ENCODE measurements at places on chromosomes 6 and 20.

DNA sequence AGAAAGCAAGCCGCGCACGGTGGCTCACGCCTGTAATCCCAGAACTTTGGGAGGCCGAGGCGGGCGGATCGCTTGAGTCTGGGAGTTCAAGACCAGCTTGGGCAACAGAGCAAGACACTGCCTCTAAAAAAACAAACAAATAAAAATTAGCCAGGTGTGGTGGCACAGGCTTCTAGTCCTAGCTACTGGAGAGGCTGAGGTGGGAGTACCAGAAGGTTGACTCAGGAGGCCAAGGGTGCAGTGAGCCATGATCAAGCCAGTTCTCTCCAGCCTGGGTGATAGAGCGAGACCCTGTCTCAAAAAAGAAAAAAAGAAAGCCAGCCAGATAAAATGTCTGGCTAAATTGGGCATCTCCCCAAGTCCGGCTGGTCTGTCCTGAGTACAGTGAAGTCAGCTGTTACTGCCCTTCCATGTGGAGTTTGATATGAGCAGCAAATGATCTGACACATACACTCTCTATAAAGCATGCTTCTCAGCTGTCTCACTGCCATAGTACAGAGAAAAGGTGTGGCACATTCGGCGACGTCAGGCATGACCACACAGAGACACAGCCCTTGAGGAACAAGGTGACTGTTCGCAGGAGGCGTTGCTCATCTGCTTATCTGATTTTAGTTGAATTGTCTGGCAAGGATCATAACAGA is 13.0 kb downstream of the CD83 start:
- no peak for DNase-seq

DNA sequence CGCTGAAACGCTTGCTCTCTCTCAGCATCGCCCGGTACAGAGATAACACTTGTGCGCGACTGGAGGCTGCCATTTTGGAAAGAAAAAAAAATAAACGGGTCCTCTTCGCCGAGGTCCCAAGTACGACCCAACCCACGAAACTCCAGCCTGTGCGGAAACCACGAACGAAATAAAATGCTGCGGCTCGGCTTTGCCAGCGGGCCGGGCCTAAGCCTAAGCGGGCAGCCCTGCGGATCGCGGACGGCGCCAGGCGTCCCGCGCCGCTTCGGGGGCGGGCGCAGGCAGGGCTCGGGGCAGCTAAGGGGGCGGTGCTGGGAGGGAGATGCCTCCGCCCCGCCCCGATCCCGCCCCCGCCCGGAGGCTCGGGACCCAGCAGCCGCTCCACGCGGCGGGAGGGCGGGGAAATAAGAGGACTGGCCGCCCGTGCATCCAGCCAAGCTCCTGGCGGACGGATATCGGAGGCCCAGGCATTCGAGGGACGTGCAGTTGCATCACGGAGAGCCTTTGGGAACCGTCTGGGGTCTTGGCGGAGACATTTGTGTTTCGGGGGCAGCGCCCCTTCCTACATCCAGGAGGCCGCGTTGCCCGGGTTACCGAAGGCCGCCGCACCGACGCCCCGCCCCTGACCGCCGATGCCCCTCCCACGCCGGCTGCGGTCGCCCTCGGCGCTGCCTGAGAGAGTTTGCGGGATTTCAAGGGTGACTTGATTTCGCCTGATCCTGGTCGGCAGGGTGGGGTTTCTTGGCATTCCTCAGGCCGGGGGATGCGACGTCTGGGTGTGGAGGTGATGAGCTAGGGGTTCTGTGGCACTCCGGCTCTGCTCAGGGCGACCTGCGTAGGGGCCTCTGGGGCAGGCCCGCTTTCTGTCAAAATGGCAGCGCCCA is at the start of the genes FARS2 and LYRM4:
Gene FARS2, plus strand, starts transcription at position 853 of the 884 bp plus-strand sequence.
Gene LYRM4, minus strand, starts transcription at position 290 of the 884 bp plus-strand sequence. Its CDS starts 217 bp downstream, at position 73.
- DNase-seq, result peak; percentile 64

- DNase-seq, result no peak
These were observed 73.6 kb downstream of the LCA5 start for GRCh38 chr6:79463621-79464050.

DNA sequence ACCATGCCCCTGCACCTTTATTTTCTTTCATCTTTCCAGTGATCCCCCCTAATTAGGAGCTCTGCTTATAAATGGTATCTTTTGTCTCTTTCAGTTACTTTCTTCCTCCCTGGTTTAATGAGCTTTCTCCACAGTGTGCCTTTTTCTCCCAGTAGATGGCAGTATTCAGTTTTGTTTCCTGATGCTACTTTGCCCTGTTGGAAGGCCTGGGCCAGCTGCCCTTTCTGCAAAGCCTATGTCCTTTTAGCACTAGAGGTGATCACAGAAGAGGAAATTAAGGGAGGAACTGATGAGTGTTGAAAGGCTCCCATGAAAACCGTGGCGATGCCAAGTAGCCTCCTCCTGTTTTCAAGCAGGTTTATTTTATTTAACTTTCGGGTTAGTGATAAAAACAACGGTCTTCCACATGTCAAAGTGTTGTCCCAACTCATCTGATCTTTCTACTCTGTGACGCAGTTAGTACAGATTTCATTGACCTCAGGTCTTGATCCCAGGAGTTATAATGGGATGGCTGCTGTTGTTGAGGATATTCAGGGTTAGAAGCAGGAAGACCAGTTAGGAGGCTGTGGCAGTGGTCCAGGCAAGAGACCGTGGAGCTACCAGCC is 184.2 kb upstream of the BMP2 start:
- DNase-seq, result peak; percentile 8

DNA sequence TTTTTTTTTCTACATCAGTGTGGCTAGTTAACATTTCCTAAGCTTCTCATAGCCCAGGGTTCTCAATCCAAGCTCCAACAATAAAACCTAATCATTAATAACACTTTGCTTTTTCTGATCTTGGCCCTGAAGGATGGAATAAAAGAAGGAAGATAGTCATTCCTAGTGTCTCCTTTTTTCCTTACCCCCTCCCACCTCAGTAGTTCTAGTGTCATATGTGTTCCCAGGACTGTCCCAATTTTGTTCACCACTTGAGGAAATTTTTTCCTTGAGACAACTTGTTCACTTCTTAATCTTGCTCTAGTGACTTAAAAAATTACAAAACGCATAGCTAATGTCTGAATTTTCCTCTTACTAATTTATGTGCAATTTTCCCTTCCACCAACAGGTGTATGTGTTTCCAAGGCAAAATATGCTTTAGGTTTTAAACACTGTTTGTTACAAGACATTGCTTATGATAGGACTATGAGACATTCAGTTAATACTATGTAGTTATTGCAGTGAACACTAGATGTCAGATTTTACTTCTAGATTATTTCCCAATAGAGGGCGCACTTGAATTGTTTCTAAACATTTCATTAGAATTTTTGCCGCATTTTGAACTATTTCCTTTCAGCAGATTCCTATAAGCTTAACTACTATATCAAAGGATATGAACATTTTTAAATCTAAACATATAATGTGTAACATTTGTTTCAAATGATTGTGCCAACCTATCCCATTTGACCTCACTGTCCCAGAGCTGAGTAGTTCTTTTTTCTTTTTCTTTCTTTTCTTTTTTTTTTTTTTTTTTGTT is 18.5 kb upstream of the C6orf141 start:
- DNase-seq, result no peak

- no peak for DNase-seq
These were observed 13.4 kb downstream of the KIAA1755 start for GRCh38 chr20:38247166-38247509.

DNA sequence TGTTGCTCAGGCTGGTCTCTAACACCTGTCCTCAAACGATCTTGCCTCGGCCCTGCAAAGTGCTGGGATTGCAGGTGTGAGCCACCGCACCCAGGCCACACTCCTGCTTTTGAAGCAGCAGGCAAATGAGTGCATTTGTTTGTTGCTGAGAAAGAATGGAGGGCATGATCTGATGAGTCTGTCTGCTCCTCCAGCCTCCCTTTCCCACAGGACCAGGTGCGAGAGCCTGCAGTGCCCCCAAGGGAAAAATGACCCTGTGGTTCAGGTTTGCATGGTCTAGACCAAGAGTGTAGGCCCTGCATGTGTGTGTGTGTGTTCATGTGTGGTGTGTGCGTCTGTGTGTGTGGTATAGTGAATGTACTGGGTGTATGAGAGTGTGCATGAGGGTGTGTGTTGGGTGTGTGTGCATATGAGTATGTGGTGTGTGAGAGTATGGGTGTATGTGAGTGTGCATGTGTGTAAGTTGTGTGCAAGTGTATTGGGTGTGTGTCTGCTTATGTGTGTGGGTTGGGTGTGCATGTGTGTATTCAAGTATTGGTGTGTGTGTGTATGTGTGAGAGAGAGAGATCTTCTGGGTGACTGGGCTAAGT is 22.8 kb upstream of the FOXC1 start:
- no peak for DNase-seq

DNA sequence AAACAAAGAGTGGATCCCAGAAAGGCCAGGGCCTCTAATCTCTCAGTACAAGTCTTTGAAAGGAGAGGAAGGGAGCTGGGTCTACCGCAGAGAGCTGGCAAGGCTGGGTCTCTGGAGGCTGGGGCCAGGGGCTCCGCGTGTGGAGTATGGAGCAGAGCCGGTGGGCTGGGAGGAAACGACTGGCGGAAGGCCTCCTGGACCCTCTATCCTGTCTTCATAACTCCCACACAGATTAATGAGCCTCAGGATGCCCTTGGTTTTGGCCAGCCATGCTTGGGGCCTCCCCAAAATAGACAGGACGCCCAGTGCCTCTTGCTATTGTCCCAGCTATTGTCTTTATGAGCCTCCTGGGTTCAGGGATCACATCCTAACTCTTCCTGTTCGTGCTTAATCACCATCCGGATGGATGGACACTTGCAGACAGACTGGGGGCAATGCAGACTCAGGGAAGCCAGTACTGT is 306.4 kb downstream of the DHX35 start:
- no peak for DNase-seq

GRCh38 chr6:41457303-41457670 is 88.9 kb upstream of the FOXP4 start:
- no peak for DNase-seq

GRCh38 chr20:47605673-47606413 is 104.2 kb downstream of the NCOA3 start:
- no peak for DNase-seq

DNA sequence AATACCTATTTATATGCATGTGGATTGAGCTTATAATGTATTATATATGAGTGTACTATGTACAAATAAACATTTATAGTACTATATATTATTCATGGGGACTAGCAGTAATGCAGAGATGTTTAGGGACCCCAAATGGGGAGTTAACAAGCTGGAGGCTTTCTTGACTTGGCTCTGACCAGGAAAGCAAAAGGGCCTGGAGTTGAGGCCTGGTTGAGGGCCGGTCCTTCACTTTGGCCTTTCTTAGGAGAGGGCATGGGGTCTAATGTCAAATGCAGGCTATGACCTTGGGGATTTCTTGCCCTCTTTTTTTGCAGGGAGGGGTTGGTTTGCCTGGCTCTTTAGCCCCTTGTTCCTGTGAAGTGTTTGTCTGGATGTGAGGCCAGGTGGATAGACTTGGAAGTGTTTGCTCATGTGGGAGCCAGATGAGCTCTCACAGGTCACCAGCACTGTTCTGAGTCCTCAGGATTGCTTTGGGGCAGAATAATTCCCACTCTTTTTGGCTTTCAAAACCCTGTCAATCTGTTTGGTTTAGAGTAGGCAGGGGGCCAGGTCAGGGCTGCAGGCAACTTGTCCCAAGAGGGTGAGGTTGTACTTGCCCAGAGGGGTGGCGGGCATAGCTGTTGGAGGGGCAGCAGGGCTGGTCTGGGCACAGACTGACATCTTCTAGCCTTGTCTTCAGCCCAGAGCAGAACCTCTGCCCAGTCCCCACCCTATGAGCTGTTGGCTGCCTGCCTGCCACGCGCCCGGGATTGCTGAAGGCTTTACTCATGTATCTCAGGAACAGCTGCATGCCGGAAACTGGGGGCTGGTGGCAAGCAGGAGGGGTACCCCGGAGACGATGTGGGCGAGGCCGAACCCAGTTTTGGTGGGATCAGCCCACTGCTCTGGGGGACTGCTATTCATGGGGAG is 14.6 kb downstream of the TJAP1 start:
- no peak for DNase-seq

All from D721Med (cell line).